ENCODE measurements at places on chromosomes 12 and 14.

DNA sequence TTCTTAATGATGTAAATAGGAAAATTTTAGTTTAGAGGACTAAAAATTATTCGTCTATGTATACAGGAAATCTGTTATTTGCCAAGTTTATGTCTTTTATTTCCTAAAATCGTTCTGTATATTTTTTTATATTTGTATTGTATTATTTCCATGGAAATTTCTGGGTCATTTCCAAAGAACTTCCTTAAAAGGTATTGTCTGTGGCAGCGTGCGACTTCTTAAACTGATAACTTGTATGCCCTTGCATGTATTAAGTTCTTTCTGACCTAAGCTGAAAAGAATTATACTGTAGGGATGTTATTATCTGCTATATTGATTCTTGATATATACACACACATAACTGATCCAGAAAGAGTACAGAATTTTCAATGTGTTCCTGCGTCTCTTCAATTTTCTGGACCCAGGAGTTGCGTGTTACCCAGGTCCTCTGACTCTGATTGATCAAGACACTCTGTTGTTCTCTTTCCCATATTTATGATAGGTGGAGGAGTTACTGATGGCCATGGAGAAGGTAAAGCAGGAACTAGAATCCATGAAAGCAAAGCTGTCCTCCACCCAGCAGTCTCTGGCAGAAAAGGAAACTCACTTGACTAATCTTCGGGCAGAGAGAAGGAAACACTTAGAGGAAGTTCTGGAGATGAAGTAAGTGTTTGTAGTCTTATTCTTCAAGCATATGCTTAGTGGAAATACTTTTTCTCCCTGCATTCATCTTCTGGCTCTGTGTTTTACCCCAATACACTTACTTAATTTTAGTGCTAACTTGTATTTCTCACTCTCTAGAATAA, 298.5 kb downstream of the ERC1 start:
- DNase-seq, result no peak

DNA sequence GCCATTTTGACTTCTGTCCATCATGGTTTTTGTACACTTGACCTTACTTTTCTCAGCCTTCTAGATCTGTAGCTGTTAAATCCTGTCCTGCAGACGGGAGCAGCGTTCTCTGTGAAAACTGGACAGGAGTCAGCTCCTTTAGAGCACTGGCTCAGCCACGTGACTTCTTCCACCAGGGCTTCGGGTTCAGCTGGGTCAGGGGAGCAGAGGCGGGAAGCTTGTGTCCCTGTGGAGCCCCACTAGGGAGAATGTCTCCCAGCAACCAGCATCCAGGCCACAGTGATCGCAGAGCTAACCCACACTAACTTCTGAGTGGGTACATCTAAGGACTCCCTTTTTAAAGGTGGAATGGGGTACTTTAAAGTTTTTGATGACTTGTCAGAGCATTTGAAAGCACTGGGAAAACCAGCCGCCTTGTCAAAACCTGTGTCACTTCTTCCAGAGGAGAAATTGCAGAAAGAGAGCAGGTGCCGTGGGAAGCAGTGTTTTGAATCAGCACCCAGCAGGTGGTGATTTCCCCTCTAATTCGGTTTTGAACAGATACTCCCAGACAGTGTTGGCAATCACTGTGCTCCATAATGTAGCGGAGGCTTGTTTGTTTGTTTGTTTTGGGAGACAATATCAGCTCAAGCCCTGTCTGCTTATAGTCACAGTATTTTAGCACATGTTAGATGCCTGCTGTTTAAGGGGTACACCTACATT, 17.9 kb downstream of the DERA start:
- no peak for DNase-seq

DNA sequence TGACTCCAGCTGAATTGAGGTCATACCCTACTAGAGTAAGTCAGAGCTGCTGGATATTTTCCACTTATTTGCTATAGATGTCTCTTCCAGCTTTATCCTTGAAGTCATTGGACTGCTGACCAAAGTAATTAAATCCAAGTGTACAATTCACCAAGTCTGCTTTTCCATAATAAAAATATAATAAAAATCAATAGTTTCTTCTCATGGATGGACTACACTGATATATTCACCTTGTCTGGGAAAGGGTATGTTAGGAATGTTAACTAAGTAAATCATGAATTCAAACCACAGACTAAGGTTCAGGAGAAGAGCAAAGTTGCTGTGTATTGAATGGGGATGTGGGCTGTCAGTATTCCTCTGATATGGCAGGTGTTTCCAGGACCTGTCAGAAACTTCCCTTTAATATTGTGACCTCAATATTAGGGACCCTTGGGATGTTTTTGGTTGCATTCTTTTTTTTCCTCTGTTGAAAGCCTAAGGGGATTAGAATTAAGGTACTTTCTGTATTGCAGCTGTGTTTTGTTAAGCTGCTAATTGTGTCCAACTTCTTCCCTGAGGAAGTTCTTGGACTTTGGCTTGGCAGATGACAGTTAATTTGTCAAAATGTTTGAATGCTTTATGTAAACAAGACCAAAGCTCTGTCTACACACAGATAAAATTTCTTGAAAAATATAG, 284.0 kb downstream of the ATP23 start:
- no peak for DNase-seq

- no peak for DNase-seq
Observed at GRCh38 chr14:86933958-86934595, 1058.9 kb downstream of the GALC start.

DNA sequence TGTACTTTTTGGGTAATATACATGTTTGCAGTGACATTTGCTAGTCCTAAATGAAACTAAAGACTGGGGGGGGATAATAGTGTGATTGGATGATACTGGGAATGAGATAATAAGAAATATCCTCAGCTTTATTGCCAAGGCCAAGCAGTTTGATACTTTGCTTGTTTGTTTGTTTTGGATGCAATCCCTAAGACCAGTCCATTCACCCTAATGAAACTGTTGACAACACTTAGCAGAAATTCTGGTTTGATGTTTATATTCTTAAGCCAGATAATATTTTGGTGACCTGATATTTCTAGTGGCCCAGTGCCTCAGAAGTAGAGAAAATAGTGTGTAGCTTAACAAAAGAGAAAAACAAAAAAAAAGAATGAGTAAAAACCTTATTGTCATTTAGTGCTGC, 1.8 kb downstream of the PHC1 start:
- no peak for DNase-seq

GRCh38 chr12:58995666-58996363, 75.5 kb upstream of the LRIG3 start:
- DNase-seq, result no peak

GRCh38 chr14:20714593-20715250, 26.2 kb downstream of the ANG start:
- DNase-seq, result no peak

DNA sequence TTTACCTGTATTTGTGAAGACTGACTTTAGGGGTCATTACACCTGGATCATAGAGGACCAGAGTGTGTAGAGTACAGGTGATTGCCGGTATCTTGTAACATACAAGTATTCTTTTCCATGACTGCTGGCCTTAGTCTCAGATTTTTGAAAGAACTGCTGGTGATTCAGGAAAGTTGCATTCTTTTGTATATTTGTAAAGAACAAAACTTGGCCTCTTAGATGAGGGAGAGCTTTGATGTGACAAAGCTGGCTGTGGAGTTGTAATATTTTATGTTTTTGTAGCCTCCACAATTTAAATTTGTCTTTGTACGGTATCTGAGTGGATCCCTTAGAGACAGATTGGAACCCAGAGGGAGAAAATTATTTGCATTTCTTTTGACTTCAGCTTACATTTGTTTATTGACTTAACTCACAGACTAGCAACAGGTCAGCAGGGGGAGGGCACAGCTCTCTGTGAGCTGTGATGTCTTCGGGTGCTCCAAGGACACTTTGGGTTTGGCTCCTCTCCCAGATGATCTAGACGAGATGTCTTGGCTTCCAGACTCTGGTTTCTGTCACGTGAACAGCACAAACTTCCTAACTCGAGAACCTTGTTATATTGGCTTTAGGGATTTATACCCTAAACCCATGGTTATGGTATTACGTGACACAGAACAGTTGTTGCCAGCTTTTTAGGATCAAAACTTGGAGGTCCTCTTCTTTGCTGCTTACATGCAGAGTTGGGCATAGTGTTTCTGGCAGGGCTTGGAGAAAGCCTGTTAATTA, 65.9 kb downstream of the DAAM1 start:
- no peak for DNase-seq

- no peak for DNase-seq
Observed at GRCh38 chr12:4974217-4974616, 64.5 kb downstream of the KCNA1 start.

DNA sequence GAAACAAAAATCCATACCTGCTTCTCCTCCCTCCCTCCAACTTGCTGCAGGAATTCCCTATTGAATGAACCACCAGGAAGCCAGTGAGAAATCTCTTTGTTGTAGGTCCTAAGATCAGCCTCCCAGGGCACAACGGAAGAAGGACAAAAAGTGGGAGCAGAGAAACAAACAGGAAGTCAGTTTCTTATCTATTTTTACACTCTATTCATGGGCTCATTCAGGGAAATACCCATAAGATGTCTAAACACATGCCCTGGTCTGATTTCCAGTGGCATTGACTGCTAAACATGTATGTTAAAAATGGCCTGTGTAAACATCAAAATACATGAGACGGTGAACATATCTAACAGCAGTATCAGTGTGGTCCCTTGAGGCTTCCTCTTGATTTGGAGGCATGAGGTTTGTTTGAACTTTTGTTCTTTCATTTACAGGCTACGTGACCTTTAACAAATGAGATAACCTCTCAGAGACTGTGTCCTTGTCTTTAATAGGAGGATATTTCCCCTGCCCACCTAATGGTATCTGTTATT, 18.8 kb downstream of the GPR65 start:
- DNase-seq, result no peak

DNA sequence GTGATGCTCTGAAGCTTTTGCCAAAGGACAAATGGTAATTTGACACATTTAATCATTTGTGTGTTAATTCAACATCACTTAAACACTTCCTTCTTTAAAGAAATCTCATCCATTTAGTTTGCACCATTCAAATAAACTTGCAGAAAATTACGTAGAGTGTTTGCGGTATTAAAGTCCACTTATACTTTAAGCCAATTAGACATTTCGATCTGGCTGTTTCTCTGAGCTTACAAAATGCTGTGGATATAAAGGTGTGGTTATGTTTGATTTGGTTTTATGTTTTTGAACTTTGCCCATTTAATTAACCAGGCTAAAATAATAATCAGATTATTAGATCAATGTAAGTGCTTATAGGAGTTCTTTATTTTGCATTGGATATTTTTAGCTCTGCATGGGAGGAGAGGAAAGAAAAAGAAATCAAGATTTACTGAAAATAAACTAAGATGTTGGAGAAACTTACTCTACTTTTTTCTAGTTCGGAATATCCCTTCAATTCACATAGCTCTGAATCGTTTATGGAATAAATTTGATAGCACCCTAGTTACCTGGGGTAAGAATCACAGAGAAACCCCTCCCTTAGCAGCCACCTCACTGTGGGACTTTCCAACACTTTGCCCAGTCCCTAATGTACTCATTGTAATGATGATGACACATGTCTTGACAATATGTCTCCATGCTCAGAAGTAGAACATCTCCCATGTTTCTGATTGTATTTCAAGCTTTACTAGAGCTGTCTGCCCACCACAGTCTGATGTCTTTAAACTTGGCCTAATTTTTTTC, 268.0 kb downstream of the BTG1 start:
- DNase-seq, result no peak

- no peak for DNase-seq
Observed at GRCh38 chr12:52254180-52254964, 20.1 kb upstream of the KRT86 start.

GRCh38 chr14:68606176-68606575, 186.7 kb downstream of the ZFP36L1 start:
- DNase-seq, result no peak

- DNase-seq, result no peak
Observed at GRCh38 chr12:59086126-59086525, 165.8 kb upstream of the LRIG3 start.

- no peak for DNase-seq
Observed at GRCh38 chr12:69744109-69744508, 5.4 kb downstream of the RAB3IP start.

DNA sequence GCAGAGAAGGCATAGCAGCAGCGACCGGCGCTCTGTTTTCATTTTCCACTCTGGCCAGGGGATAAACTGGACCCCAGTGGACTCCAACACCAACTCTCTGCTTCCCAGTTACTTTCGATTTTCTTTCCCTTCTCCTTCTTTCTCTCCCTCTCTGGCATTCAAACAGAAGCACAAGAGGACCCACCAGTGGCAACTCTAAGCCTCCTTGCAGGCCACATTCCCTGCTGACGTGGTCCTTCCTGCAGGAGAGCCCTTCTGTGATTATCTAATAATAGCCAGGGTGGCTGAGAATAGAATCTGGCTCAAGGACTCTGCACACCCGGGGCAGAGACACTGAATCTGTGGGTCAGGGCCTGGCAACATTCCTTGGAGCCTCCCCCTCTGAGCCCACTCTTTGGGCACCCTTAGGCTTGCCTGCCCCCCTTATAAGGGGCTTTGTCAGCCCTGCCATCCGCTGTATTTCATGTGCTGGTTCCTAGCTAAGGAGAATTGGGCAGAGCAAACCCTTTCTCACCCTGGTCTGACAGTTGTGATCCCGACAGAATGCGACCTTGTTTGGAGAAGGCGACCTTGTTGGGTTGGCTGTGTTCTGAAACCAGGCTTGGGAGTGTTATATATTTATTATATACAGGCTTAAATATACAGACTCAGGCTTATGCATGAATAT, 8.2 kb upstream of the HOXC6 start:
- DNase-seq, result no peak

GRCh38 chr14:102434647-102435175, 72.0 kb downstream of the TECPR2 start:
- no peak for DNase-seq

DNA sequence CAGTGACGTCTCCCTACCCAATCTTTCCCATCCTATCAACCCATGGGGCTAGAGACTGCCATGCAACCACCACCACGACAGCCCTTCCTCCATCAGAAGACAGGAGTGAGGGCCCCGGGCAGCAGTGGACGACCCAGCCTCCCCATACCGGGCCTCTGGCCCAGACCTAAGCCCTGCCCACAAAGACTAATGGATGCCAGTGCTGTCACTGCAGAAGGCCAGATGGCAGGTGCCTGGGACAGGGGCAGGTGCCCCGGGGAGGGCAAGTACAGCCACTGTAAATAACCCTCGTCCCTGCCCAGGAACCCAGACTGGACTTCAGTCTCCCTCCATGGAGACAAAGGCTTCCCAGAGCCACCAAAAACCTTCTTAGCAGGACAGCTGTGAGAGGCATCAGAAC, 20.3 kb upstream of the HSPB8 start:
- no peak for DNase-seq
